ENCODE measurements at places on chromosomes 5 and 9. TPM values are rescaled to one million over a fixed set of nuclear protein-coding genes. Genes with fewer than 3 reads are reported as not detected.

- H3K4me3 ChIP-seq: no peak overlapping the region
- H3K27me3 ChIP-seq: peaks cover 7% of the 10 kb centered on the region
- no peak overlapping the region for H3K27ac ChIP-seq
- peaks cover 46% of the 10 kb centered on the region for H3K4me1 ChIP-seq
- peak; percentile 10 for DNase-seq
Measured at GRCh38 chr5:159459951-159460538, 129.8 kb upstream of the IL12B start.

GRCh38 chr5:154518438-154518867 lies 40.4 kb upstream of the HAND1 start:
- DNase-seq: no peak
- H3K4me1 ChIP-seq: peaks cover 19% of the 10 kb centered on the region
- no peak overlapping the region for H3K27ac ChIP-seq
- H3K36me3 ChIP-seq: no peaks in the 10 kb centered on the region

GRCh38 chr5:172245703-172246125 lies 37.9 kb downstream of the UBTD2 start:
- H3K36me3 ChIP-seq: peaks cover 14% of the 10 kb centered on the region
- no peak overlapping the region for H3K27ac ChIP-seq
- DNase-seq: no peak
- H3K27me3 ChIP-seq: no peaks in the 10 kb centered on the region
- no peak overlapping the region for H3K4me3 ChIP-seq

GRCh38 chr5:170540271-170540670 lies 36.5 kb downstream of the KCNIP1 start:
- H3K27ac ChIP-seq: no peak overlapping the region
- H3K4me3 ChIP-seq: no peak overlapping the region
- H3K36me3 ChIP-seq: no peaks in the 10 kb centered on the region
- no peak for DNase-seq

The SLC23A1 gene
- total RNA-seq: not detected

The TERT gene
- 10.1 TPM for total RNA-seq

DNA sequence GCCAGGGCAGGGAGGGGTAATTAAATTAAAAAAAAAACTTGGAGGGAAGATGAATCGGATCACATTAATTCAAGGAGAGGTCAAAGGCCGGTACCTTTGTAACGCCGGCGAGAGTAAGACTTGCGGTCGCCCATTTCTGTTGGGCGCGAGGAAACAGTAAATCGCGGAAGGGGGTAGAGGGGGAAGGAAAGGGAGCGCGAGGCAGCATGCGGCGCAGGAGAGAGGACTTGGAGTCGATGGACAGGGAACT lies 324 bp upstream of the RGMB start:
- H3K4me3 ChIP-seq: peak overlapping the region; percentile 99
- H3K36me3 ChIP-seq: peaks cover 3% of the 10 kb centered on the region
- DNase-seq: no peak
- peaks cover 15% of the 10 kb centered on the region for H3K27me3 ChIP-seq
- peak overlapping the region; percentile 62 for H3K27ac ChIP-seq
- H3K4me1 ChIP-seq: peaks cover 41% of the 10 kb centered on the region

The PCDHB11 gene
- not detected for total RNA-seq

DNA sequence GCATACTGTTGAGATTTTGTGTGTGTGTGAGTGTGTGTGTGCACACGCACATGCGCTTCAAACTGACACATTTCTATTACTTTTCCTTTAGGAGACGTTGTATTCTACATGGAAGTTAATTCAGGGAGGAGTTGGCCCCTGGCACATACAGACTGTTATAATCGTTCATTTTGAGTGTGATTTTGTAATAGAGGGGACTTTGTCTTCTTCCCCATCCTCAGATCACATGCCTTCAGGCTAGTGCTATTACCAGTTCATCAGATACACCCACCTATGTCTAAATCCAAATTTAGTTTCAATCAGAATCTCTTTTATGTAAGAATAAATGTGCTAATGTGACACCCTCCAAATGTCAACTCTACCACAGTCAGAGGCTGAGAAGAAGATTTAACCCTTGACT lies 90.2 kb downstream of the FBXO4 start:
- DNase-seq: no peak
- no peaks in the 10 kb centered on the region for H3K4me1 ChIP-seq
- H3K27ac ChIP-seq: no peak overlapping the region
- no peak overlapping the region for H3K4me3 ChIP-seq
- peaks cover 10% of the 10 kb centered on the region for H3K27me3 ChIP-seq
- H3K36me3 ChIP-seq: no peaks in the 10 kb centered on the region

- no peak for DNase-seq
- H3K27me3 ChIP-seq: peaks cover 8% of the 10 kb centered on the region
- H3K36me3 ChIP-seq: no peaks in the 10 kb centered on the region
- H3K4me1 ChIP-seq: no peaks in the 10 kb centered on the region
- H3K27ac ChIP-seq: no peak overlapping the region
Measured at GRCh38 chr9:84839541-84839940, 170.0 kb downstream of the NTRK2 start.

GRCh38 chr9:4167079-4167671 lies 132.7 kb downstream of the GLIS3 start:
- no peak overlapping the region for H3K27ac ChIP-seq
- peaks cover 1% of the 10 kb centered on the region for H3K27me3 ChIP-seq
- H3K36me3 ChIP-seq: no peaks in the 10 kb centered on the region
- H3K4me1 ChIP-seq: no peaks in the 10 kb centered on the region

GRCh38 chr5:169706071-169706470 lies 69.0 kb downstream of the DOCK2 start:
- no peaks in the 10 kb centered on the region for H3K27me3 ChIP-seq
- H3K4me1 ChIP-seq: peaks cover 45% of the 10 kb centered on the region
- H3K27ac ChIP-seq: peak overlapping the region; percentile 76
- DNase-seq: peak; percentile 32

- no peak for DNase-seq
- H3K4me1 ChIP-seq: peaks cover 11% of the 10 kb centered on the region
- no peak overlapping the region for H3K27ac ChIP-seq
- no peaks in the 10 kb centered on the region for H3K36me3 ChIP-seq
- H3K4me3 ChIP-seq: no peak overlapping the region
Measured at GRCh38 chr5:53019320-53019719, 30.2 kb downstream of the ITGA2 start.

DNA sequence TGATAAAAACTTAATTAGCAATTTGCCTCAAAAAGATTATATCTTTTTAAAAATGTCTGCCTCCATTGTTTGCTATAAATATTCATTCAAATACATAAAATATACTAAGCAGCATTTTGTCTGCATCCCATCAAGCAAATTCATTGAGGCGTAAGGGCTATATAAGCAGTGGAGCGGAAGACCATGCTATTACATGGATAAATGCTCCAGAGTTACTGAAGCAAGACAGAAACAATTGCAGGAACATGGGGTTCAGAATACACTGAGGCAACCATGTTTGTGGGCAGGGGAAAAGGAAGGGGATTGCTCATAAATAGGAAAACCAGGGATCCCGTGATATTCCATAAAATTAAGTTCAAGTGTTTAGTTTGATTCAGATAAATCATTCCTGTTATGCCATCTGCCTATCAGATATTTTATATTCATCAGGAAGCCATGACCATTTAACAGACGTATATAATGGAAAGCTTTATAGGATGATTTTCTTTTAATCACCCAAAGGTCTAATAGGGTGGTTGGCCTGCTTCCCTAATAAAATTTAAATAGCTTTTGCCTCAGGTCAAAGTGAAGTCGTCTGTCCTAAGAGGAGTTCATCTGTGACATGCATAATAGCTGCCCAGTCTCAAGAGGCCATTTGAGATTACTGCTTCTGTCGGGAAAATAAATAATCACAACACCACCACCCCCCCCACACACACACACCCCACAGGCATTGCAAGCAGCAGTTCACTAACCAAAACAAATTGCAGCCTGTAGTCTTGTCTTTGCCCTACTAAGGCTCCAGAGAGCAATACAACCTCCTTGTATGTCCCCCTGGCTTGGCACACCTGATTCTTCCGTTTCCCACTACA lies 105.2 kb downstream of the RASEF start:
- no peak for DNase-seq
- no peaks in the 10 kb centered on the region for H3K36me3 ChIP-seq
- H3K4me1 ChIP-seq: no peaks in the 10 kb centered on the region

The SH3PXD2B gene
- 1.1 TPM for total RNA-seq

The KIF27 gene
- total RNA-seq: 3.8 TPM

DNA sequence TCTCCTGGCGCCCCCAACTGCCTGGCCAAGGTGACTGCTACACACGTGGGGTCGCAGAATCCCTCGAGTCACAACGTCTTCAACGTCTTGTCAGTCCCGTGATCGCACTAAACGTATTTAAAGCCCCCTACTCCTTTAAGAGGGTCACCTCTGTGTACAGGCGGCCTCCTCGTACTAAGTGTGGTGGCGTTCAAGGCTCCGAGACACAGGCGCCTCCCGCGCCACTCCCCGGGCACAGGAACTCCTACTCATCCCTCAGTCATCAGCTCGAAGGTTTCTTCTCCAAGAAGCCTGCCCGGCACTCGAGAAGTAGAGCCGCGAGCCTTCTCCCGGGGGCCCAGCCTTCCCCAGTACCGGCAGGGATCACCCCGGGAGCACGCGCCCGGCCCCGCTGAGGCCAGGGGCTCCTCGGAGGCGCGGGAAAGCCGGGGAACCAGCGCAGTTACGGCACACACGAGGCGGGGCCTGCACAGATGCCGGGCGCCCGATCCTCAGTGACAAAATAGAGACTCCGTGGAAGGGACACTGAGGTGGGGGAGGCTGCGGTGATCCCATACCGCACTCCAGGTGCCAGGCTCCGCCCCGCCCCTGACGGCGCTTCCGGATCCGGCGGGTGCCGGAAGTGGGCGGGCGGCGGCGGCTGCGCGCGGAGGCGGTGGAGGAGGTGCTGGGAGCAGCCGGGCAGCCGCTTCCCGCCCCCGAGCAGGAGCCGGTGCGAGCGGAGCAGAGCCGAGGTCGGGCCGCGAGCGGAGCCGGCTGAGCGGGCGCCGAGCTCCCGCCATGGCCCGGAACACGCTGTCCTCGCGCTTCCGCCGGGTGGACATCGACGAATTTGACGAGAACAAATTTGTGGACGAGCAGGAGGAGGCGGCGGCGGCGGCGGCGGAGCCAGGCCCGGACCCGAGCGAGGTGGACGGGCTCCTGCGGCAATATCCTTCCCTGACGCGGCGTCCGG lies 6.9 kb downstream of the ARPC5L start:
- no peaks in the 10 kb centered on the region for H3K27me3 ChIP-seq
- peaks cover 44% of the 10 kb centered on the region for H3K36me3 ChIP-seq
- H3K27ac ChIP-seq: peak overlapping the region; percentile 99
- peaks cover 50% of the 10 kb centered on the region for H3K4me1 ChIP-seq
- peak; percentile 86 for DNase-seq

DNA sequence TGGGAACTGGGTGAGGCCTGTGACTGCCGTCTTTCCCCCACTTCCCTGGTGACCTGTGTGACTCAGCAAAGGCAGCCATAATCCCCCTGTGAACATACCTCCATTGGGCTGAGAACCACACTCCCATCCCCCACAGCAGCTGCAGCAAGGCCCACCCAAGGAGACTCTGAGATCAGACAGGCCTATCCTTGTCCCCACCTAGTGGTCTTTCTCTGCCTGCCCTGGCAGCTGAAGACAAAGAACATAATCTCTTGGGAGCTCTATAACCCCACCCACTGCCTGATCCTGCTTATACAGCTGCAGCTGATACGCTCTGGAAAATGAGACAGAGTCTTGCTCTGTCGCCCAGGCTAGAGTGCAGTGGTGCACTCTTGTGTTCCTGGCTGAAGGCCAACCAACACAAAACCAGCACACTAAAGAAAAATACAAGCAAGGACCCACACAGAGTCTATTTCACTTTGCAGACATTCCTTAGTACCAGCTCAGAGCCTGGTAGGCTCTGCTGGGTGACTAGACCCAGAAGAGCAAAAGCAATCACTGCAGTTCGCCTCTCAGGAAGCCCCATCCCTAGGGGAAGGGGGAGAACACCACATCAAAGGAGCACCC lies 106.7 kb downstream of the MCTP1 start:
- no peak for DNase-seq
- H3K27ac ChIP-seq: no peak overlapping the region

The FGFR4 gene
- total RNA-seq: 0.95 TPM

DNA sequence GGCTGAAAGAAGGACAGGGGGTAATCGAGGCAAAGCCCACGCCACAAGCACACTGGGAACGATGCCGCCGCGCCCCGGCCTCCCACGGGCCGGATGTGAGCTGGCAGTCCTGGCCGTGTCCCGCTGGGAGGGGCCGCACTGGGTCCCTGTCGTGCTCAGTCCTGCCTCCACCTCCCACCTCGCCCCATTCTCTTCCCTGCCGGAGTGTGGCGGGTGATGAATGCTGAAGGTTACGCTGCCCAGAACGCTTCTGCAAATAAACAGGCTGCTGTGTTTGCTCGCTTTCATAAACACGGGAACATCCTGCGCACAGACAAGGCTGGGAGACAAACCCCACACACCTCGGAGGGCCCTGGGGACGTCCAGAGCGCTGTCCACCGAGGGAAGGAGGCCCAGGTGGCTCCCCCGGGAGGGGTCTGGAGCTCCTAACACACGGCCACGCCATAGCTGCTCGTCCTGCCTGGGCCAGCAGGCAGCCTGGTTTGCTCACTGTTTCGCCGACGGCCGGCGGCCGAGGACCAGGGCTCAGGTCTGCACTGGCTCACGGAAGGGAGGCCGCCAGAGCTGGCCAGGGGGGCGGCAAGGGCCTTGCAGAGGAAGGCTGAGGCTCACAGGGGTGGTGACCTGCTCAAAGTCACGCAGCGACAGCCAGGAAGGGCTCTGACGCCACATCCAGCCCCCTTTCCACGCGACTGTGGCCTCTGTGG lies 2.3 kb downstream of the DNLZ start:
- no peaks in the 10 kb centered on the region for H3K27me3 ChIP-seq
- no peak for DNase-seq
- H3K36me3 ChIP-seq: no peaks in the 10 kb centered on the region
- no peak overlapping the region for H3K27ac ChIP-seq

DNA sequence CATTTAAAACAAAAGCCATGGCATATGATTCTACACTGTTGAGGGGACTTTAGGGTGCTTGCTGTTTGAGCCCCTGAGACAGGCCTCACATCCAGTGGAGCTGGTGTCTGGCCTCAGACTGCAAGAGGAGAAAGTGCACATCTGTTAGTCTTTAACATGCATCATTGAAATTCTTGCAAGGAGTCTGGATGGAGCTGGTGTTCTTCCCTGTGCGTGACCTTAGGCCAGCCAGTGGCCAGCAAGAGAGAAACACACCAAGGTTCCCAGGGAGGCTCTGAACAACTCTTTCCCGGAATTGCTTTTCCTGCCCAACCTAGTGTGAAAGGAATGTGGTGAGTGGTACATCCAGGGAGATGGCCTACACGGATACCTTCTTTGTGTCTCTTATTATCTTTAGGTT lies 282.8 kb upstream of the TNC start:
- no peak overlapping the region for H3K4me3 ChIP-seq
- no peaks in the 10 kb centered on the region for H3K4me1 ChIP-seq
- H3K36me3 ChIP-seq: no peaks in the 10 kb centered on the region

All from activated naive CD4-positive, alpha-beta T cell treated with anti-CD3 and anti-CD28 coated beads for 36 hours (primary cell).